Fibroblast of skin of abdomen (primary cell): ENCODE measurements at places on chromosomes 4 and X.

- DNase-seq, result no peak
Measured at GRCh38 chr4:102693262-102693850, 67.4 kb downstream of the MANBA start.

- DNase-seq, result peak; percentile 89
Measured at GRCh38 chr4:57044996-57045395, 65.2 kb downstream of the IGFBP7 start.

DNA sequence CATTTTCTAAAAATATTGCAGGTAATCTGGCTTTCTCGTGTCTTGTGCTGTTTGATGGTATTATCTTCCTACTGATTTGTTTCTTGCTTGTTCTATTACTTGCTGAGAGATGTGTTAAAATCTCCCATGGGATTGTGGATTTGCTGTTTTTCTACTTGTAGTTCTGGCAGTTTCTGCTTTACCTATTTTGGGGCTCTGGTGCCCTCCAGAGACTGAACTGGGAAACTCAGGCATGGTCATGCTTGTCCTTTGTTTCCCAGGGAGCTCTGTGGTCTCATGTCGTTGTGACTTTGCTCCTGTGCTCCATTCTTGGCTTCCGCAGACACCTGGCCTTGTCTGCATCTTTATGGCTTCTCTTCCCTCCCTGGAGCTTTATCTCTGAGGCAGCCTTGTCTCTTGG is 39.5 kb downstream of the NSD2 start:
- peak; percentile 55 for DNase-seq

- DNase-seq, result no peak
Measured at GRCh38 chr4:8370106-8370787, 70.3 kb downstream of the ACOX3 start.

DNA sequence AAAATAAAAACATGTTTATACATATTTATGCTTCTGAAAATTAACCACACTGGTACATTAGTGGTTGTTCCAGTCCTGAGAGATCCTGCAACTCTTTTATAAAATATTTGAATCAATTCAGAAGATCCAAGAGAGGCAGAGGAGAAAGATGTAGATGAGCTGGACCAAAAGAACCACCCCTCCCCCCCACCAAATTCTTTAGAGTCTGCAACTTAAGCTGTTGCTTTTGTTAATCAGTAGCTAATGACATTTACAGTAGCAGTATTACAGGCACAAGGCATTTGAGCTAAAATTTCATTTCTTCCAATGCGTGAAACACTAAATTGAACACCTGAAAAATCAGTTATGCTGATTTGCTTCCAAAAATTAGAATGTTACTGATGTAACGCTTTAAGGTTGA is 61.5 kb downstream of the PDK3 start:
- DNase-seq, result no peak

DNA sequence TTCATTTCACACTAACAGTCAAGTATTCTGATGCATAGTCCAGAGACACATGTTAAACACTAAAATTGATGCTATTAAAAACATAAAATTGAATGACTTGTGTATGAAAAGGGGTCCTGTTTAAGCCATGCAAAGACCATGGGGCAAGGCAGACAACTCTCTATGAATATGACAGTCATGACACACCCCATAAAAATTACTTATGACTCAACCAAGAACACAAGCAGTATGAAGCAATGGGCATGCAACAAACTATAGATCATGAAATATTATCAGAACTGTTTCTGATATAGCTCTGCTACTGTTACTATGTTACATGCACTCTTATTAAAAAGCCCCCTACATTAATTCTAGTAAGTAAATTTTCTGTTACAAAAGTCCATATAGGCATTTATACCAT is 57.5 kb upstream of the ZCCHC13 start:
- DNase-seq, result peak; percentile 31

DNA sequence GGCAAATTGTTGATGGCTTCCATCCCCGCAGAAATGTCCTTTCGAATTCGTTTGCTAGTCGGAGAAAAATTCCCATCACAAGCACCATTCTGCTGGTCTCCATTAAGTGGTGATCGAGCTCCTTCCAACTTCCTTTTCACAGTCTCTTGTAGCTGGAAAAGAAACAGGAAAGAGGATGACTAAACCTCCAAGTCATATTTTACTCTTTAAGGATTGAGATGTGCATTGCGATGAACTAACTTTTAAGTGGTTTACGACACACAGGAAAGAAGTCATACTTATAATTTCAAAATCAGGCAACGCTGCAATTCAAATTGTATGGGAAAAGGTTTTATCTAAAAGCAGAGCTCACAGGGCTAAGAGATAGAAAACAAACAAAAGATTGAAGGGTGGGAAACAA is 225.2 kb downstream of the MGST2 start:
- peak; percentile 63 for DNase-seq

DNA sequence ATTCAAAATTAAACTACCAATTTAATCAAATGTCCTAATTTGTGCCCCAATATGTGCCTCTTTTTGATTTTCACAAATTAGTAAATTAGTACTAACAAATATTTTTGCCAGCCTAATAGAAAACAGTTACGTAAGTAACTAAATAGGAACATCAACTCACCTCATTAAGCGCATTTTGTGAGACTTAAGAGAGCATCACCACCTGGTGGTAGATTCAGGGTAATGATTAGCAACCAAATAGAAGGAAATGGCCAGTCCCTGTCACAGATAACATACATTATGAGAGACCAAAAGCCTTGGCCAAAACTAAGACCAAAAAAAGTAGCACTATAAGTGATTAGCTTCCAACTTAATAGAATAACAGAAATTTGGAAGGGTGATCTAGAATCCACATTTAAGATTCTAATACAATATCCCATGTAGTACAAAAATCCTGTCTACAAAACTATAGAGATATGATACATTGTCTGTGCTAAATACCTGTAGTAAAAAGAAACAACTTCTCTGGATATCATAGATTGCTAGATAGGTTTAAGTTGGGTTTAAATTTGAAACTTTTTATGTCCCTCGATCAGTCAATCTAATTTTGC is 46.7 kb downstream of the C4orf46 start:
- DNase-seq, result peak; percentile 39

DNA sequence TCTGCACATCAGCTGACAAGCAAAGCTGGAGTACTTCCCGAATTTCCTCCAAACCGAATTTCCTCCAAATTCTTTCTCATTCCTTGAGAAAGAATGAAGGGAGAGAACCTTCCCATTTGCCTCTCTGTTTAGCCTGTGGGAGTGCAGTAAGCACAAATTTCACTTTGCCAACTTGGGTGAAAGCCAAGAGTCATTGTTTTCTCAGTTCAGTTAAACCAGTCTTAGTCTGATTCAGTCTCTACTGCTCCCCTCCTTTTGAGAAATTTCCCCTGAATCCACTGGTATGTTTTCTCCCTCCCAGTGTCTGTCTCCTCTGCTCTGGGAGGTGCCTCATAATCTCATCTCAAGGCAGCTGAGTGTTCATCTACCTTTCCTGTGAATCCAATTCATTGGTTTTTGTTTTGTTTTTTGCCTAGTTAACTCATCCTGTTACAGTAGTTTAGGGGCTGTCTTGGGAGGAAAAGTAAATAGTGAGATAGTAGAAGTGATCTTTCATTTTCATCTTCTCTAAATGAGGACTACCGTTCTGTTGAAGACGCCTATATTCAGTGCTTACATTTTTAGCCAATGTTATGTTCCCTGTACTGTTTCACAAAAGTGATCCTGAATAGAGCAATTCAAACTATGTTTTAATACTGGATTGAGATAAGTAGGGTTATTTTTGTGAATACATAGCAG is 49.0 kb downstream of the SYTL5 start:
- DNase-seq, result peak; percentile 51

DNA sequence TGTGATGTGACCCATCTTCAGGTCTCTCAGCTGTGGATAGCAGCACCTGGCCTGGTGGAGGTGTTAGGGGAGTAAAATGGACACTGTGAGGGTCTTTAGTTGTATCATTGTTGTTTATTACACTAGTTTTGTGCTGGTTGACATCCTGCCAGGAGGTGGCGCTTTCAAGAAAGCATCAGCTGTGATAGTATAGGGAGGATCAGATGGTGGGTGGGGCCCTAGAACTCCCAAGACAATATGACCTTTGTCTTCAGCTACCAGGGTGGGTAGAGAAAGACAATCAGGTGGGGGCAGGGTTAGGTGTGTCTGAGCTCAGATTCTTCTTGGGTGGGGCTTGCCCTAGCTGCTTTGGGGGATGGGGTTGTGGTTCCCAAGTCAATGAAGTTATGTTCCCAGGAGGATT is 162.8 kb downstream of the PPP1R2C start:
- DNase-seq, result no peak

GRCh38 chr4:14155803-14156202 is 528.3 kb upstream of the BOD1L1 start:
- DNase-seq, result no peak

DNA sequence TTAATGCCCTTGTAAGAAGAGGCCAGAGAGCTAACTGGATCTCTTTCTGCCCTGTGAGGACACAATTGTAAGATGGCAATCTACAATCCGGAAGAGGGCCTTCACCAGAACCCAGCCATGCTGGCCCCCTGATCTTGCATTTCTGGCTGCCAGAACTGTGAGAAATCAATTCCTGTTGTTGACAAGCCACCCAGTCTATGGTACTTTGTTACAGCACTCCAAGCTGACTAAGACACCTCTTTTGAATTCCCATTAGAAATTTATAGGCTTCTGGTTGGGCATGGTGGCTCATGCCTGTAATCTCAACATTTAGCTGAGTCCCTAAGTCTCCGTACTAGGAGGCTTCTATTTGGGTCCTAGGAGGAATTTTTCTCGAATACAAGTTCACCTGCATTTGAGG is 48.8 kb upstream of the RELL1 start:
- no peak for DNase-seq

GRCh38 chr4:156391325-156391653 is 437.6 kb upstream of the CTSO start:
- DNase-seq, result no peak

DNA sequence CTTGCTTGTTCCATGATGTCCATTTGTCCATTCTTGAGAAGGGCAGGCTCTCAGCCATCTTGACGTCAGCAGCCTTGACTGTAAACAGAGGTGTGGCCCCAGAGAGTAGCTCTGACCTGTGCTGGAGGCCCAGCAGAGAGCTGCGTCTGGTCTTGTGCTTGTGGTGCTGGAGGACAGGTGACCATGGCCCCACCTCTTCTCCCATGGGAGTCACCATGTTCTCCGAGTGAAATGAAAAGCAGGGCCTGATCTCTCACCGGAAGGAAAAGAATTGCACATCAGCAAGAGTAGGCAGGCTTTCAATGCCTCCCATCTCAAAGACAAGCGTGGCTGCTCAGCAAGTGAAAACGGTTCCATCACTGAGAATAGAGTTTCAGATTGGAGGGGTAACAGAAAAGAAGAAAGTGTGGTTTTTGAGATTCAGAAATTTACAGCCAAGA is 11.5 kb downstream of the PARM1 start:
- DNase-seq, result no peak

GRCh38 chr4:56129431-56129861 is 180.7 kb downstream of the CEP135 start:
- peak; percentile 15 for DNase-seq

DNA sequence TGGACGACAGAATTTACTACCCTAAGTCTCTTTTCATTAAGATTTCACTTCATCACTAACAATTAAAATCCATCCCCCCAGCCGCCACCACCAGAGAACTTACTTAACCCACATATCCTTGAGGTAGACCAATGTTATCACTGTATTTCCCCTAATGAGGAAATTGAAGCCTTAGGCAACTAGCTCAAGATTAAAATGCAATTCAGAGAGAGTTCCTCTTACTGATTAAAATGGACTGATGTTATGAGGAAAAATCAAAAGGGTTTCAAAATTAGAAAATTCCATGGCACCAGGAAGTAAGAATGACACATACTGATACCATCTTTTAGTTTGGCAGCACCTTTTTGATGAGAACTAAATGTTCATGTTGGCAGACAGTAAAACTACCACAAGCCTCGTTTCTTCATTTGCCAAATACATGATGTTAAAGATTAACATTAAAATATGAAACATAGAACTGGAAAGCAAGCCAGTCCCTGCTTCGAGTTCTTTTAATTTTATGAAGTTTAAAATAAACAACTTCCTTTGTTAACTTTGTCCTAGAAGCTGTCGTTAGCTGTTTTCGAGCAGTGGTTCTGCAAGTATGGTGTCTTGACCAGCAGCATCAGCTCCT is 69.3 kb upstream of the CCDC160 start:
- DNase-seq, result no peak

GRCh38 chr4:54662901-54663585 is 5.3 kb downstream of the KIT start:
- peak; percentile 46 for DNase-seq

DNA sequence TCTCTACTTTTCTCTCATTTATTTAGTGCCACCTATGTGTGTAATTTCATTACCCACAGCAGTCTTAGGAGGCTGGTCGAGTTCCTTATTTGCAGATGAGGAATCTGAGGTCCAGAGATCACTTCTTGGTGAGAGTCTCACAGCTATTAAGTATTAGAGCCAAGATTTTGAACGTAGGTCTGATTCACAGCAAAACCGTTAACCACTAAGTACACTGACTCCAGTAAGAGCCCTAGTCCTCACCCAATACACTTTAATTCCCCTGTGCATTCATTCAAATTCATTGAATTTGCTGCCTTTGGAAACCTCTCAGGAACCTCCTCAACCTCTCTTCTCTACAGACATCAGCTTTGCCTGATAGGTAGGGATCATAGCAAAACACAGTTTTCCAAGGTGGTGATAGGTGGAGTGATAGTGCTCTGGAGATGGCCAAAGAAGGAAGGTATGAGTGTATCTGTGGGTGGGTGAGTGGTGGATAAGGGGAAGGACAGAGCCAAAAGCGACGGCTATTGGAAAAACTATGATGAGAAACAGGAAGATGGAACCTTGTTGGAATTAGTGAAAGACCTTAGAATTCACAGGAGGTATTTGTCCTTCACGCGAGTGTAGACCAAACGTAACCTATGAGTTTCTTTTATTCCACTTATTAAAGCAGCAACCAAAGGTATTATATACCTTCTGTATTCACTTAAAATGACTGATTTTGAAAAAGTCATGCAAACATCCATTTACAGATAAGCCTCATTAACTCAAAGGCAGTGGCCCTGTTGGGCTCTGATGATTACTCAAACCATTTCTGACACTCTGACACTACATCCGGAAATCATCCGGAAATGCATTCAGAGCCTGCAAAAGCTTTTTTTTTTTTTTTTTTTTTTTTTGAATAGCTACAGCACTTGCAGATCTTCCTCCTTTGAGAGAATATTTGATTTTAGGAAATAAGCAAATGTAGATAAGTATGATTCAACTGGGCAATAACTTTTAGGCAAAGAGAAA is 6.3 kb downstream of the FMR1 start:
- no peak for DNase-seq

GRCh38 chr4:183612329-183613250 is 46.4 kb downstream of the RWDD4 start:
- no peak for DNase-seq
